ENCODE measurements at places on chromosomes 16 and 17. TPM values are rescaled to one million over a fixed set of nuclear protein-coding genes. Genes with fewer than 3 reads are reported as not detected.

DNA sequence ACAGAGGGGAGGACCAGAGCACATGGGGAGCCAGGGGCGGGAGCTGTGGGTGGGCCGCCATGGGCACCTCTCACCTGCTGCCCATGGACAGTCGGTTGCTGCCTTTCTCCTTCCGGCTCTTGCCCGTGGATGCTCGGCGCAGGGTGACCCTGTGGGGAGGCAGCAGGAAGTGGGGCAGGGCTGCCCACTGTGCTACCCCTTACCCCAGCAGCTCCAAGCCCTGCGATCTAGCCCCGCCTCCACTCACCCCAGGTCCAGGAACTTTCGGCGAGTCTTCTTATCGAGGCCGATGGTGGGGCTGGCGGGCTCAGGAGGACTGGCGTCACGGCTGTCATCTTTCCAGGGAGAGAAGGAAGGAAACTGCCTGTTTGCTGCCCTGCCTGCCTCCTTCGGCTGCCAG, 14.2 kb downstream of the SAMD14 start:
- DNase-seq = no peak

GRCh38 chr16:23337836-23338550, 35.9 kb downstream of the SCNN1B start:
- DNase-seq = no peak

DNA sequence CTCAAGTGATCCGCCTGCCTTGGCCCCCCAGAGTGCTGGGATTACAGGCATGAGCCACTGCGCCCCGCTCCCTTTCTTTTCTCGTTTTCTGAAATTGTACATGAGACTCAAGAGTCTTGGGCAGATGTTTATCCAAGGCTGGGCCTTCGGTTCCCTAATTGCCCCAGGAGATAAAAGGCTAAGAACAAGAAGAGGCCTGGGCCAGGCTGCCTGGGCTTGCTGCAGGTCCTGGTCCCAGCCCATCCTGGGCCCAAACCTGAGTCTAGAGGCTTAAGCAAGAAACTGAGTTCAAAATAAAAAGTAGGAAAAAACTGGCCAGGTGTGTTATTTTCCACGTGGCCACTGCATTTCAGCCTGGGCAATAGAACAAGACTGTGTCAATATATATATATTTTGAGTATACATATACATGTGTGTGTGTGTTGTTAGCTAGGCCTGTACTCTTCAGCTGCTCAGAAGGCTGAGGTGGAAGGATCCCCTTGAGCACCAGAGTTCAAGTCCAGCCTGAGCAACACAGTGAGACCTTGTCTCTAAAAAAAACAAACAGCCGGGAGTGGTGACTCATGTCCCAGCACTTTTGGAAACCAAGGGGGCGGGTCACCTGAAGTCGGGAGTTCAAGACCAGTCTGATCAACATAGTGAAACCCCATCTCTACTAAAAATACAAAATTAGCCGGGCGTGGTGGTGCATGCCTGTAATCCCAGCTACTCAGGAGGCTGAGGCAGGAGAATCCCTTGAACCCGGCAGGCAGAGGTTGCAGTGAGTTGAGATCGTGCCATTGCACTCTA, 6.8 kb upstream of the CLUH start:
- peak; percentile 49 for DNase-seq

DNA sequence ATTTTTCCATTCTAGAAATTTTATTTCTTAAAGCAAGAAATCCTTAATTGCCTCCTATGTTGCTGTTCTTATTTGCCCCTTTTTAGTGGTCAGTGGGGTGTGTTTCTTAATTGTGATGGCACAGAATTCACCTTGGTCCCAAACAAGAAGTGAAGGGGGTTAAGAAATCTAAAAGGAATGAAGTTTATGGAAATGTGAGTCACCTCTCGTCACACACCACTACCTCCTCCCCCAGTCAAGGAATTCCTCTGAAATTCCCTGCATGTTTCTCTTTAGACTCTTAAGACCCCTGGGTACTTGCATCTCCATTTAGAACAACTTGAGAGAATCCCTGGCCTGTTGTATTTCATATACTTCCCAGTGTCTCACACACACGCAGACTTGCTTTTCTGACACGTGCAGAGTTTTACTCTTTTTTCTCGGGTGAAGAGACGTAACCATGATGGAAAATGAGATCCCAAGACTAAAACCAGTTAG, 247.4 kb downstream of the PRKCA start:
- DNase-seq = peak; percentile 70

Gene RNPS1
- total RNA-seq = 296 TPM

Gene TNRC6C
- total RNA-seq = 40.2 TPM
